ENCODE measurements at places on chromosomes 12 and 14. TPM values are rescaled to one million over a fixed set of nuclear protein-coding genes. Genes with fewer than 3 reads are reported as not detected.

MORN3 gene
- 0.22 TPM for total RNA-seq

WNT1 gene
- not detected for total RNA-seq

FKBP4 gene
- 72.5 TPM for total RNA-seq

CLEC2B gene
- 17.0 TPM for total RNA-seq

PSMC6 gene
- total RNA-seq = 116 TPM

SERPINA9 gene
- total RNA-seq = not detected

ACTR6 gene
- total RNA-seq = 19.6 TPM

SLC17A8 gene
- 0.11 TPM for total RNA-seq

RHOJ gene
- 2.8 TPM for total RNA-seq

PLCZ1 gene
- total RNA-seq = not detected

OR5AU1 gene
- total RNA-seq = not detected

HOXC11 gene
- total RNA-seq = not detected

Measured in adrenal gland (tissue), 19 donors.